ENCODE measurements at places on chromosomes 1 and 21.
A peak's percentile ranks its signal among the peaks of the same experiment; 100 is the strongest.

DNA sequence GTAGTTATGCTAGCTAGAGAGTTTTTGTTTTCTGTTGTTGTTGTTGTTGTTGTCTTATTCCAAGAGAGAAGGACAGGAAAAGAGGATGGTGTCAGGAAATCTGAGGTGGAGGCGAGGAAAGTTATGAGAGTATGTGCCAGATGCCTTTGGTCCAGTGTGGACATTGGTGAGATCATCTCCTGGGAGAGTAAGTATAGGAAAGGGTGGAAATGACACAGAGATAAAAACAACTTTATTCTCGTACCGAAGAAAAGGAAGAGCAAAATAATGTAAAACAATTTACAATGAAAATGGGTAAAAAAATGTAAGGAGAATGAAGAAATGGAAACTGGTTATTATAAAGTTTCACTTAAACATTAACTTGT lies 97.4 kb upstream of the ADGRL2 start:
- no peak for DNase-seq

DNA sequence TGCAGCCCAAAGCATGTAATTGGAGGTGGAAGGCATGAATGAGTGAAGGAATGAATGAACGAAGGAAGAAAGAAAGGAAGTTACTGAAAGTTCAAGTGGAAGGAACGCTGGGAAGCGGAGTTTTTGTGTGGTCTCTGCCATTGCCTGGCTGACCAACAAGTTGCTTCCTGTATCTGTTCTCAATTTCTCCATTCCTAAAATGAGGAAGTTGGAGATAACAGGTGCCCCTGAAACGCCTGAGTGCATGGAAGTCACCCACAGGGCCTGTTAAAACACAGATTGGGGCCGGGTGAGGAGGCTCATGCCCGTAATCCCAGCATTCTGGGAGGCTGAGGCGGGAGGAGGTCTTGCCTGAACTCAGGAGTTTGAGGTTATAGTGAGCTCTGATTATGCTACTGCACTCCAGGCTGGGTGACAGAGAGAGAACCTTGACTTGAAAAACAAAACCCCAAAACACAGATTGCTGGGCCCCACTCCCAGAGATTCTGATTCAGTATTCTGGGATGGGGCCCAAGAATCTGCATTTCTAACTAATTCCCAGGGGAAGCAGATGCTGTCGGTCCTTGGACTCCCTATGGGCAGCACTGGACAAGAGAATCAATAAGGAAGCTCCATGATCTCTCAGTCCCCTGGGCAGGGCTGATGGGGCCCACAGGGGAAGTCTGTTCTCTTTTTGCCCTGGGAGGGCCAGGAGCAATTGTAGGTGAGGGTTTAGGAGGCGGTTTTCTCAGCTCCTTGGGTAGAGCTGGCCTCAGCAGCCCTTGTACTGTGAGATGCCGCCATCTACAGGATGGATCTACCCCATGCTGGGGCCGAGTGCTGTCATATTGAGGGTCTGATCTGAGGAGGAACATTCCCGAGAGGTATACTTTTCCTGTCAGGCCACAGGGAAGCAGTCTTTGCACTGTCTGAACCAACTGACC lies 3.3 kb upstream of the CNR2 start:
- peak; percentile 58 for DNase-seq

- no peak for DNase-seq
These were observed 1.5 kb upstream of the BATF3 start for GRCh38 chr1:212700892-212701819.

DNA sequence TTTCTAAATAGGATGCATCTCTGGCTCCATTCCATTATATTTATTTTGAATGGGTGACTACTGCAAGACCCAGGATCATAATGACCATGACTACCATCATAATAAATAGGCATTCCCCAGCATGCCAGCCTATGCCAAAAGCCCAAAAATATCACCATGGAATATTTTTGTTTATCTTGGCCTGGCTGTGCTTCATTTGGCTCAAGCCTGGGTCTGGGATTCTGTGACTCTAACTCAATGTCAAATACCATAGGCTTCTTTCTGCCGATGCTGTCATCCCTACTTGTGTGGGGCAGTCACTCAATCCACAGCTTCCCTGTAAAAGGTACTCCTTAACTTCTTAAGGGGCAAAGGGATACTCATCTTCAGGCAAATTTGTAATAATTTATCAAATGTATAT lies 66.6 kb downstream of the DIRAS3 start:
- no peak for DNase-seq

DNA sequence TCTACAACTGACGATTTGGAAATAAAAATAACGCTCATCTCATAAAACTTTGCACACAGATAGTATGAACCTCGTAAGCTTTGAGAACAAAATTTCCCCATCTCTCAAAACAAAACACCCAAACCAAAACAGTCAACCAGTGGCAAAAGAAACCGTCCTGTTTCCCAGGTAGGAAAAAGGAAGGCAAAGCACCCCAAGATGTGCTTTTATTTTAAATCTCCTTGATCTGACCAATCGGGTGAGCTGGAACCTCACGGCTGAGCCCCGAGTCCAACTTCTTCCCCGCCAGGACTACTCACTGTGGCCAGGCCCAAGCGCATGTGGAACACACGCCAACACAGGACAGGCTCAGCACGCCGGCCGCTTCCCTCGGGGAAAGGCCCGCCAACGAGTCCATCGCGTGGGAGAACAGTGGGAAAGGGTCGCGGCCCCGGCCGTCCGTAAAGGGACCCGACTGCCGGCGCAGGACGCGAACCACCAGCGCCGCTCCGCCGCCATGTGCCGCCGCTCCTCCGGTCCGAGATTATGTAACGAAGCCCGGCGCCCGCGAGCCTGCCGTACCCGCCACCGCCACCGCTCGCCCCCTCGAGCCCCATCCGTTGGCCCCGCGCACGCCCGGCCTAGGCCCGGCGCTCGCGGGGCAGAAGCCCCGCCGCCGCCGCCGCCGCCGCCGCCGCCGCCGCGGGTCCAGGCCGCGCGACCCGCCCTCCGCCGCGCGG lies 759 bp downstream of the AHCTF1 start:
- peak; percentile 50 for DNase-seq

DNA sequence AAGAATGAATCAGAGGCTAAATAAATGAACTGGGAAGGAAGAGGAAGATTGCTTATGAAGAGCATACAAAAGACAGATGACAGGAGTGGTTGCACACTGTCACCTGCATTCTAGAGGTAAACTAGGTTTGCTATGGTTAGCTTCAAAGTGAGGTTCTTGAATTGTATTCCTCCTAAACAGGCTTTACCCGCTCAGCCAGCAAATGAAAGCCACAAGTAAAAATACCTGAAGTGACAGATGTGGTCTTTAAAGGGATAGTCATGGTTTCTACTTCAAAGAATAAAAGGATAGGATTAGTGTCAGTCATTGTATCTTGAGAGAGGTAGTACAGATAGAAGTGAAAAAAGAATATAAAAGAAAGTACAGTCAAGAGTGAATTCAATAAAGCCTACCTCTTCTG lies 32.4 kb upstream of the PRDX6 start:
- DNase-seq, result no peak

GRCh38 chr1:31306278-31306677 lies 9.4 kb downstream of the ZCCHC17 start:
- no peak for DNase-seq

DNA sequence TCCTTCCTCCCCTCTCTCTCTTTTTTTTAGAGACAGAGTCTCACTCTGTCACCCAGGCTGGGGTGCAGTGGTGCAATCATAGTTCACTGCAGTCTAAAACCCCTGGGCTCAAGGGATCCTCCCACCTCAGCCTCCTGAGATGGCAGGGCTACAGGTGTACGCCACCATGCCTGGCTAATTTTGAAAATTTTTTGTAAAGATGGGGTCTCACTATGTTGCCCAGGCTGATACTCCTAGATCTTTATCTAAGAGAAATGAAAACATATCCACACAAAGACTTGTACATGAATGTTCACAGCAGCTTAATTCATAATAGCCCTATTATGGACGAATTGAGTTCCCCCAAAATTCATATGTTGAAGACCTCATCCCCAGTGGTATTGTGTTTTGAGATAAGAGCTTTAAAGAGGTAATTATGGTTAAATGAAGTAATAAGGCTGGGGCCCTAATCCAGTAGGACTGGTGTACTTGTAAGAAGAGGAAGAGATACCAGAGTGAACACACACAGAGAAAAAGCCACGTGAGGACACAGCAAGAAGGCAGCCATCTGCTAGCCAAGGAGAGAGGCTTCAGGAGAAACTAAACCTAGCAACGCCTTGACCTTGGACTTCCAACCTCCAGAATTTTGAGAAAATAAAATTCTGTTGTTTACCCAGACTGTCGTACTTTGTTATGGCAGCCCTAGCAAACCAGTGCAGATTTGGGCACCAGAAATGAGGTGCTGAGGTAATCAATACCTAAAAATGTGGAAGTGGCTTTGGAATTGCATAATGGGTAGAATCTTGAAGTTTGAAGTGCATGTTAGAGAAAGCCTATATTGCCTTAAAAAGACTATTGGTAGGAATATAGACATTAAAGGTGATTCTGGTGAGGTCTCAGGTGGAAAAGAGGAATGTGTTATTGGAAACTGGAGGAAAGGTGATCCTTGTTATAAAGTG lies 13.2 kb downstream of the IFNLR1 start:
- no peak for DNase-seq
